ENCODE measurements at places on chromosomes 4 and X.

DNA sequence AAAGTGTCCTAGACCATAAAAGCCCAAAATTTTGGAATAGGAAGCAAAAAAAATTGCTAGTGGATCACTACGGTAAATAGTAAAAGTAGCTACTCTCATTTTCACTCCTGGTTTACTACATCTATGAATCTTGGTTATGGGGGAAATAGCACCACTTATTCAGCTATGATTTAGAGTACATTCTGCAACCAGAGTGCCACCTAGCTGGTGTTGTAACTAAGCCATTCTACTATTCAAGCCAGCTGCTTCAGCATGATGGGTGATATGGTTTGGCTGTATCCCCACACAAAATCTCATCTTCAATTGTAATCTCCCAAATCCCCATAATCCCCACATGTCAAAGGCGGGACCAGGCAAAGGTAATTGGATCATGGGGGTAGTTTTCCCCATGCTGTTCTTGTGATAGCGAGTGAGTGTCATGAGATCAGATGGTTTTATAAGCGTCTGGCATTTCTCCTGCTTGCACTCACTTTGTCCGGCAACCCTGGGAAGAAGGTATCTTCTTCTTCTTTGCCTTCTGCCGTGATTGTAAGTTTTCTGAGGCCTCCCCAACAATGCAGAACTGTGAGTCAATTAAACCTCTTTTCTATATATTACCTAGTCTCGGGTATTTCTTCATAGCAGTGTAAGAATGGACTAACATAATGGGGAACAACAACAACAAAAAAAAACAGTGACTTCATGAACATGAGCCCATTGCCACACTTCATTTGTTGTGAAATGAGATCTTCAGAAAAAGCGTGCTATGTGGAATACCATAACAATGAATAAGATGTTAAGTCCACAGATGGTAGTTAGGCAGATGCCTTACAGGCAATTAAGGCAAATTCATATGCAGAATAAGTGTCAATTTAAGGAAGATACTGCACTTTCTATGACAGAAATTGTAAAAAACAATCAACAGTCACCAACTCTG lies 280.1 kb downstream of the PABPC4L start:
- DNase-seq, result no peak

- no peak for DNase-seq
Measured at GRCh38 chrX:66766318-66766717, 127.4 kb upstream of the EDA2R start.

DNA sequence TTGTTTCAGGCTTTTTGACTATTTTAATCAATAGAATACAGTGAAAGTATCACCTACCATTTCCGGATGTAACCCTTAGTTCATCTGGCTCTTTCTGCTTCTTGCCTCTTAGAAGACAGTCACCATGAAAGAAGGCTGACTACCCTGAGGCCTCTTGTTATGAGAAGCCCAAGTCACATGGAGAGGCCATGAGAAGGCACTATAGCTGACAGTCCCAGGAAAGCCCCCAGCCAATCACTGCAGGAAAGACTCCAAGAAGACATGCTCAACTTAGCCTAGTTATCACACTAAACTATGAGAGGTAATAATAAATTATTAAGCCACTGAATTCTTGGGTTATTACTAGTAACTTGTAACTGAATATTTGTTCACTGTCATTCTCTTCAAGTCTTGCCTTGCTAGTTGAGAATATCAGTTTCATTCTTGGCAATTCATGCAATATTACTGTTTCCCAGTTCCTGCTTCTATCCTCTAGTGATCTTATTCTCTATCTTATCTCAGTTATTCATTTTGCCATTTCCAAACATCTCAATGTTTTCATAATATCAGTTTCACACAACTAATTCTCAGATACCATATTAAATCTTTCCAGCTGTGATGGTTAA lies 57.1 kb upstream of the GUCY1A1 start:
- DNase-seq, result no peak

- DNase-seq, result no peak
Measured at GRCh38 chrX:70549429-70549828, 104.8 kb downstream of the DLG3 start.

GRCh38 chrX:38117485-38117884 lies 103.2 kb downstream of the SRPX start:
- no peak for DNase-seq

All from T follicular helper cell (primary cell).